Astrocyte (in vitro differentiated cells and primary cell): ENCODE measurements at places on chromosomes 16 and 17.
A peak's percentile ranks its signal among the peaks of the same experiment; 100 is the strongest.

GRCh38 chr17:81648013-81648706, 8.2 kb downstream of the PDE6G start:
- H3K4me3 ChIP-seq = no peak overlapping the region
- peaks cover 8% of the 10 kb centered on the region for H3K4me1 ChIP-seq
- peaks cover 20% of the 10 kb centered on the region for H3K27me3 ChIP-seq
- no peak for DNase-seq
- H3K27ac ChIP-seq = no peak overlapping the region

DNA sequence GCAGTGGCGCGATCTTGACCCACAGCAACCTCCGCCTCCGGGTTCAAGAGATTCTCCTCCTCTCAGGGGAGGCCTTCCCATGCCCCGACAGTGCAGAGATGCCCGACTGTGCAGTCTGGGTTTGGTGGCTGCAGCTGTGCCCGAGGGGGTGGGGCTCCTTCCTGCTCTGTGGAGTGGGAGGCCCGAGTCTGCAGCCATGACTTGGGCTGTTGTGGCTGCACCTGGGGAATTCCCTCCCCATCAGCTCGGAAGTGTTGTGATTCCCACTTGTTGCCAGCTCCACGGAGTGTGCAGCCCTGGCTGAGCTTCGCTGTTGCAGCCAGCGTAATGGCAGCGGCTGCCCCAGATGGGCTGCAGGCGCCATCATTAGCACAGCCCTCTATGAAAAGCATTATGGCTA, 66.4 kb upstream of the SMIM36 start:
- H3K36me3 ChIP-seq = no peaks in the 10 kb centered on the region
- DNase-seq = peak; percentile 28
- H3K4me1 ChIP-seq = peaks cover 16% of the 10 kb centered on the region
- no peaks in the 10 kb centered on the region for H3K27me3 ChIP-seq

GRCh38 chr17:66354981-66355380, 52.6 kb downstream of the PRKCA start:
- H3K36me3 ChIP-seq = no peaks in the 10 kb centered on the region
- peak overlapping the region; percentile 2 for H3K27ac ChIP-seq
- peaks cover 22% of the 10 kb centered on the region for H3K4me1 ChIP-seq
- no peaks in the 10 kb centered on the region for H3K27me3 ChIP-seq
- H3K4me3 ChIP-seq = no peak overlapping the region

GRCh38 chr17:63405741-63406261, 40.3 kb downstream of the CYB561 start:
- peaks cover 23% of the 10 kb centered on the region for H3K36me3 ChIP-seq
- H3K4me1 ChIP-seq = peaks cover 13% of the 10 kb centered on the region
- no peaks in the 10 kb centered on the region for H3K27me3 ChIP-seq
- peak; percentile 81 for DNase-seq

- H3K36me3 ChIP-seq = no peaks in the 10 kb centered on the region
- no peaks in the 10 kb centered on the region for H3K4me1 ChIP-seq
- DNase-seq = no peak
- no peak overlapping the region for H3K4me3 ChIP-seq
- H3K27me3 ChIP-seq = no peaks in the 10 kb centered on the region
Measured at GRCh38 chr17:82152114-82152513, 54.1 kb upstream of the FASN start.

- H3K27me3 ChIP-seq = no peaks in the 10 kb centered on the region
- peak overlapping the region; percentile 5 for H3K27ac ChIP-seq
- H3K36me3 ChIP-seq = peaks cover 69% of the 10 kb centered on the region
- peaks cover 13% of the 10 kb centered on the region for H3K4me1 ChIP-seq
- H3K4me3 ChIP-seq = no peak overlapping the region
- DNase-seq = no peak
Measured at GRCh38 chr16:68299571-68300453, 10.9 kb downstream of the SLC7A6OS start.

- H3K4me1 ChIP-seq = peaks cover 8% of the 10 kb centered on the region
- no peak overlapping the region for H3K4me3 ChIP-seq
- H3K27me3 ChIP-seq = no peaks in the 10 kb centered on the region
- H3K27ac ChIP-seq = no peak overlapping the region
Measured at GRCh38 chr17:3602499-3602898, 6.7 kb downstream of the TRPV1 start.

DNA sequence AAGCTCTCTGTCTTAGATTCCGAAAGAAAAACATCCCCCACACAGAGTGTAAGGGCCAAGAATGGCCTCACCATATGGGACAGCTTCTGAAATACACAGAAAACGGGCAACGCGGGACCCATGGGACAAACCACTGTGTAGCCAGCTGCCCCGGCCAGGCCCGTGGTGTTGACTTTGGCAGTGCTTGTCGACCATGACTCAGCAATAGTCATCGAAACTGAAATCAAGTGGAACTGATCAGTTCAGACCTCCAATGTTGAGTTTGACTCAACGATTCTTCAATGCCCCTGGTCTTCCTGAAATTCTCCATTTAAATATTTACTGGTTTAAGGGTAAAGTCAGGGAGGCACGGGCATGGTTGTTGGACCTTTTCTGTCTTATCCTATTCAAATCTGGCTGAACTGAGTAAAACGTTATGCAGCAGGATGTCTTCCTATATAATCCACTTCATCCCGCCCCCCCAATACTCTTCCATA, 27.5 kb downstream of the ZFHX3 start:
- H3K4me1 ChIP-seq = peaks cover 40% of the 10 kb centered on the region
- H3K36me3 ChIP-seq = no peaks in the 10 kb centered on the region
- no peaks in the 10 kb centered on the region for H3K27me3 ChIP-seq
- peak; percentile 94 for DNase-seq

GRCh38 chr16:46932802-46933201, 40.7 kb downstream of the DNAJA2 start:
- H3K27ac ChIP-seq = no peak overlapping the region
- no peak for DNase-seq
- H3K4me1 ChIP-seq = no peaks in the 10 kb centered on the region
- peaks cover 5% of the 10 kb centered on the region for H3K36me3 ChIP-seq
- H3K4me3 ChIP-seq = no peak overlapping the region
- H3K27me3 ChIP-seq = no peaks in the 10 kb centered on the region

GRCh38 chr16:66322174-66322573, 44.3 kb upstream of the CDH5 start:
- H3K27me3 ChIP-seq = peaks cover 14% of the 10 kb centered on the region
- H3K36me3 ChIP-seq = no peaks in the 10 kb centered on the region
- H3K4me3 ChIP-seq = no peak overlapping the region

DNA sequence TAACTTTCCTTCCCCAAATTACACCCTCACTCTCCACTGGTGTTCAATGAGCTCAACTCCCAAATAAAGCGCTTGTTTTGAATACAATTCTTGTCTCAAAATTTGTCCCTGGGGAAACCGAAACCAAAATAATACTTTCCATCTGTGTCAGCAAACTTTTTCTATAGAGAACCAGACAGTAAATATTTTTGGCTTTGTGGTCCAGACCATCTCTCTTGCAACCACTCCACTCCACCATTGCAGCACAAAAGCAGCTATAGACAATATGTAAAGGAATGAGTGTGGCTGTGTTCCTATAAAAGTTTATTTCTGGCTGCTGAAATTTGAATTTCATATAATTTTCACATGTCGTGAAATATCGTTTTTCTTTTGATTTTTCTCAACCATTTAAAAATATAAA, 84.6 kb upstream of the ERCC4 start:
- no peaks in the 10 kb centered on the region for H3K4me1 ChIP-seq
- H3K36me3 ChIP-seq = no peaks in the 10 kb centered on the region

GRCh38 chr16:88640498-88641247, 2.3 kb downstream of the IL17C start:
- no peak overlapping the region for H3K4me3 ChIP-seq
- peaks cover 20% of the 10 kb centered on the region for H3K27me3 ChIP-seq
- H3K4me1 ChIP-seq = no peaks in the 10 kb centered on the region
- no peaks in the 10 kb centered on the region for H3K36me3 ChIP-seq
- H3K27ac ChIP-seq = no peak overlapping the region
- no peak for DNase-seq
